ENCODE measurements at places on chromosomes 3 and 15.

- DNase-seq: no peak
Observed at GRCh38 chr3:135349254-135349948, 554.3 kb downstream of the EPHB1 start.

- DNase-seq: peak; percentile 29
Observed at GRCh38 chr15:42084465-42085235, 9.7 kb downstream of the PLA2G4D start.

DNA sequence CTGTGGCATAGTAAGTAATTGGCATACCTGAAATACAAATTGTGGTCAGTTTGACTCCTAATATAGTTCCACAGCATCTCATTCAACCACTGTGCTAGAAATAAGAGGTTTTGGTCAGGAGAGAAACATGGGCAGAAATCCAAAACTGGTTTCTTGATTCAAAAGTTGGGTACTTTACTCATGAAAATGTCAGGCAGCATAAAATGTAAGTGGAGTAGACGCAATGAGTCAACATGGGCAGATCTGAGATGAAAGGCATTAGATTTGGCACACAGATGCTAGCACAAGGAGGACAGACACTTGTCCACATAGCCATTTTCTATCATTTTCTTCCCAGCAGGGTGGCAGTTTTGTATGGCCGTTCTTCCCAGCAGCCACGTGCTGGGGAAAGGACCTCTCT lies 255.8 kb upstream of the CDIN1 start:
- DNase-seq: no peak

- no peak for DNase-seq
Observed at GRCh38 chr3:151404316-151404715, 19.8 kb upstream of the P2RY12 start.

DNA sequence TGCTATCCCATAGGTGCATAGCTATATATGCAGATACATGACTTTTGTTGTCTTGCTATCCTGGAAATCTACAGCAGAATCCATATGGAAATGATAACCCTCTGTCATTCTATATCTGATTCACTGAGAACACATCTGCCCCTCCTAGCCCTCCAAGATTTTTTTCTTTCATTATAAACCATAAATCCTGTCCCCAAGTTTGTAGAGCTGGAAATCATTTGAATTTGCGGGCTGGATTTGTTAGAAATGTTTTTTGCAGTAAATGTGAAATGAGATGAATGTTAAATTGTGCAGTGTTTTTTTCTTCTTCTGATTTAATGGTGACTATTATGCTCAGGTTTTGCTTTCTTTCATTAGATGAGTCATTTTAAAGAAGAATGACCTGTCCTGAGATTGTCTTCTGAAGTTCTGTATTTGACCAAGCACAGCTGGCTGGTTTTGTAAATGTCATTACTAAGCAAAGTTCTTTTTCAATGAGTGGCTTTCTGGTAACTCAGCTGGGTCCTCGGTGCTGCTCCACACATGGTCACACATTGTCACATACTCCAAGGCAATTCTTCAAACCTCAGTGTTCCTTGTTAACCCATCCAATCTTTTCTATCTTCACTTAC lies 25.3 kb upstream of the ABHD17C start:
- no peak for DNase-seq

DNA sequence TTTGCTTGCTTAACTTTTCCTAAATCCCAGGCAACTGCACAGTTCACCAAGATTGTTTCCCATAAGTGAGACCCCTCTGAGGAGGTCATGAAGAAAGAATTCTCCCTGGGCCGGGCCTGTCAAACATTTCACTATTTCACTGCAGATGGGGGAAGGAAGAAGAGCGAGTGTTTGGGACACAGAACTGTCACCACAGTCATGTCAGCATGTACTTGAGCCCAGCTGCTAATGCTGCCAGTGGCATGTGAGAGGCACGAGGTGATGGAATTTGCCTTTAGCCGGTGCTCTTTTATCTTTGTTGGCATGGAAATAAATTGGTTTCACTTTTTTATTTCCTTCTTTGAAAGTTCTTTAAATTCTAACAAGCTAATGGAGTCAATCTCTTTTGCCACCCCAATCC lies 277.9 kb upstream of the GADL1 start:
- no peak for DNase-seq

DNA sequence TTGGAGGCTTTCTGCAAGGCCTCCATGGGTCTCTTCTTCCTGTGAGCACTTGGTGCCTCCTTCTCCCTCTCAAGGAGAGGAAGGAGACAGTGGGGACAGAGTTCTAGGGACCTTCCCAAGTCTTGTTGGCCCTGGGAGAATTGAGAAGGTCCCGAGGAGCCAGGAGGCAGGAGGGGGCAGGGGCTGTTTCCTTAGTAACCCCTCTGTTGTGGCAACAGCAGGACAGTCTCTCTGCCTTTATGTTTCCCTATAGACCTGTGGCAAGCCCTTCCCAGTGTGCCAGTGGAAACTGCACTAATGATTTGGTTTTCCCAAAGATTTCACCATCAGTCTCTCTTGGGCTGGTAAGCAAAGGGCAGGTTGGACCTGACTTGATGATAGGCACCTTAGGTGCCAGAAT lies 87.8 kb upstream of the GALNT15 start:
- DNase-seq: no peak

- DNase-seq: no peak
Observed at GRCh38 chr3:36060950-36061349, 319.4 kb upstream of the STAC start.

DNA sequence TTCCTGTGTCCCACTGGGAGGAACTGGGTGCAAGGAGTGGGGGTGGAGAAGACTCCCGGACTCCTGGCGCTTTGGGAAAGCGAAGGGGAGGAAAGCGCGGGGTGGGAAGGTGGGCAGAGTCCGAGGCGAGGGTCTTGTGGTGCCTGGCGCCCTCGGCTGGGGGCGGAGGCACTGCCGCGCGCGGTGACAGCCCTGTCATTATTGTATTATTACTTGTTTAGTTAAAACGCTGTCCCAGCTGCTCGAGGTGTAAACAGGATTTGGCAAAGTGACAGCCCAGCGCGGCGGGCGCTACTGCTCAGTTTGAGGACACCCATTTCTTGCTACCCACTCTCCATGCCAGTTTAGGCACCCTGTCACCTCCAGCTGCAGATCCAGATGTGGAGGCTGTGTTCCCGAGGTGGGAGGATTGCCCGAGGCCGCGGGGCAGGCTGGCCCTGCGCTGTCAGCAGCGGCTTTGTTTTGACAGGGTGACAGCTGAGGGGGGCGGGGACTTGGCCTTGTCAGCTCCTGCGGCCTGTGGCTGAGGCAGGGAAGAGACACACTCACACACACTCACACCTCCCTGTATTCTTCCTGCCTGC lies 1.0 kb downstream of the KAT2B start:
- peak; percentile 68 for DNase-seq

GRCh38 chr15:61748529-61748928 lies 311.7 kb downstream of the VPS13C start:
- peak; percentile 86 for DNase-seq

- no peak for DNase-seq
Observed at GRCh38 chr15:69185216-69185615, 24.8 kb downstream of the GLCE start.

GRCh38 chr3:6089780-6090179 lies 771.1 kb upstream of the GRM7 start:
- DNase-seq: no peak

- DNase-seq: no peak
Observed at GRCh38 chr15:53985562-53985961, 7.3 kb downstream of the UNC13C start.

DNA sequence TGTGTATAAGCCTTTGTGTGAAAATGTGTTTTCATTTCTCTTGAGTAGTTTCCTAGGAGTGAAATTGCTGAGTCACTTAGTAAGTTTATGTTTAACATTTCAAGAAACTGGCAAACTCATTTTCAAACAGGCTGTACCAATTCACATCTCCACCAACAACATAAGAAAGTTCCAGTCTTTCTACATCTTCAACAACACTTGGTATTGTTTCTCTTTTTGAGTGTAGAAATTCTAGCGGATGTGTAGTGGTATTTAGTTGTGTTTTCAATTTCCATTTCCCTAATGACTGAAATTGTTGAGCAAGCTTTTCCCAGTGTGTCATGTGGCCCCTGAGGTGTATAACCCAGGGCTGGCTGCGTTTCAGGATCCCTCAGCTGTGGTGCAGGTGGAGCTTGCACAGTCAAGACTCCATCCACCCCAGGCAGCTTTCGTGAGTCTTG lies 258.5 kb downstream of the PDCD6IP start:
- peak; percentile 60 for DNase-seq

GRCh38 chr15:32643907-32644445 lies 2.5 kb downstream of the SCG5 start:
- no peak for DNase-seq

GRCh38 chr3:183342824-183343223 lies 85.6 kb downstream of the MCF2L2 start:
- no peak for DNase-seq

DNA sequence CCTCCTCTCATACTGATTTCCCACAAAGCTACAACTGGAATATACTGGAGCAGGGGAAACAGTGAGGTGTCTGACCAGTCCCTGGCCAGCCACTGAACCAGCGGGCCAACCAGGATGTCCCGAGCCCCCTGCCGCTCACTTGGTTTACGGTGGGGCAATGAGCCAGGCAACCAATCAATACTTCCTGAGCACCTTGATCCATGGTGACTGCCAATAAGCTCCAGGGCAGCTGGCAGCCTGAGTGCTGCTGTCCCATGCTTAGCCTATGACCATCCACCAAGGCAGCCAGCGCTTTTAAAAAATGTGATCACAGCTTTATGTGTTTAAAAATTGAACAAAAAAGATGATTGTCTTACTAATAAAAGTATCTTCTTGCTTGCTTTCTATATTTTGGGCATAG lies 4.2 kb downstream of the SCN10A start:
- DNase-seq: no peak

- no peak for DNase-seq
Observed at GRCh38 chr15:81029414-81030300, 28.9 kb downstream of the TLNRD1 start.

DNA sequence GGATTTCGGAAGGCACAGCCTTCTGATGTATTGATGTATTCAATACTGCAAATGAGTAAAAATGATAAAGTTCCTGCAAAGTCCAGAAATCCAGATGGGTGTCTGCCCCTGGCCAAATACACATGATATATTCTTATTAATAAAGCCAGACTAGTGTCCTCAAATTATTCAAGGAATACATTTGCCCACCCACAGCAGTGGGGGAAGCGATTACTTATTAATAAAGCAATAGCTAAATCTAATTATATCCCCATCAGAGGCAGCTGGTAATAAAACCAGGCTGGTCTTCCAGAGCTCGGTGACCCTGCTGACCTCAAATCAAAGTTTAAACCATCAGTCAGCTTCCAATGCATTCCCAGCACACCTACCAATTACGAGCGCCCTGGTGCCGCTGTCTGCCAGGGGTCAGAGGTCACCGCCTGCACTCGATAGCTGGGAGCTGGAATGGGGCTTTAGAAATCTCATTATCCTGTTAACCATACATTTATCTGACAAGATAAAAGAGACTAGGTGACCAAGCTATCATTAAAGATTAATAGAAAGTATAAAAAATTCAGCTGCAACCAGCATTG lies 330.3 kb downstream of the UACA start:
- no peak for DNase-seq

DNA sequence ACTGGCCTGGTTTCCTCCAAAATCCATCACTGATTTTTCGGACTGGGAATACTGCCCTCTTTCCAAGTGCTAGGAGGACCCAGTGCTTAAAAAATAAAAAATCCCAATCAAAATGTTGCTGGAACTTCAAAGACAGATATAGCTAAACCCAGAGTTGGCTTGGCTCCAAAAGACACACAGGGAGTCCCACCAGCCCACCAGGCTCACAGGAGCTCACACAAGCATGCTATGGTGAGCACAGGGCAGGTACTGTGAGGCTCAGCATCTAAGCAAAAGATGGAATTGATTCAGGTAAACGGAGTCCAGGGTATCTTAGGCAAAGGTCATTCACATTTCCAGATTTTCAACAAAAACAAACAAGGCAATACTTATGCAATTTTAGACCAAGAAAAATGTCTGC lies 3.7 kb downstream of the TRANK1 start:
- no peak for DNase-seq

DNA sequence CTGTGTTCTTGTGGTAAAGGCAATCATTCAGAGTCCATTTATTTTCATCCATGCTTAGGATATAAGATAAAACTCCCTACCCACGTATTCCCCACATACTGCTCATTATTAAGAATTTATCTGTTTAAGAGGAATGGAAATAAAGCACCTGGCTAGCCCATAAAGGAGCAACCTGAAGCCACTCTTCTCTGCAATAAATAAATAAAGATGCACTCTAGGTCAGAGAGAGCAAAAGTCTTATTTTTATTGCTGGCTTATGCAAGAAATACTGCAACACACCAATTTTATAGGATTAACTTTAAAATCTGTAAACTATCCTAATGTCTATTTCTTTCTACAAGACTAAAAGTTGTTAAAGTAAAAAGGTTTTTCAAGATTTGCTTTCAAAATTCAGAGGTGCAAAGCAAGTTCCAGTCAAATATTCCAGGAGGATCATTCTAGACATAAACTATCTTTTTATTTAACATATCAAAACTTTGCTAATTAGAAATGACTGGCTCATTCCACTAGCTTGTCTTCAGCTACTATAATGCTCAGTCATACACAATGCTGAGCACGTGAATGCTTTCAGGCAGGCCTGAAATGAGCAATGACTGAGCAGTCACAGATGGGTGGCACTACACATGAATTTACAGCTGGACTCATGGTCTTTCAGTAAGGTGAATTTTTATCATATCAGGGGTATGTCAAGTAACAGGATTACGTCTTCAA lies 7.1 kb downstream of the TJP1 start:
- no peak for DNase-seq

GRCh38 chr3:49341996-49342395 lies 2.1 kb upstream of the USP4 start:
- DNase-seq: no peak

GRCh38 chr15:43948691-43949325 lies 122.0 kb downstream of the WDR76 start:
- no peak for DNase-seq

- DNase-seq: no peak
Observed at GRCh38 chr15:83119968-83120581, 12.6 kb downstream of the TM6SF1 start.

GRCh38 chr3:183211352-183211751 lies 41.7 kb upstream of the B3GNT5 start:
- no peak for DNase-seq

- DNase-seq: peak; percentile 66
Observed at GRCh38 chr3:71583566-71584393, at the start of gene FOXP1. Gene FOXP1, minus strand, starts transcription at chr3:71583728. Its CDS starts 385,347 bp downstream, at chr3:71198381.

- peak; percentile 72 for DNase-seq
Observed at GRCh38 chr3:30770387-30770786, 124.1 kb downstream of the GADL1 start.

DNA sequence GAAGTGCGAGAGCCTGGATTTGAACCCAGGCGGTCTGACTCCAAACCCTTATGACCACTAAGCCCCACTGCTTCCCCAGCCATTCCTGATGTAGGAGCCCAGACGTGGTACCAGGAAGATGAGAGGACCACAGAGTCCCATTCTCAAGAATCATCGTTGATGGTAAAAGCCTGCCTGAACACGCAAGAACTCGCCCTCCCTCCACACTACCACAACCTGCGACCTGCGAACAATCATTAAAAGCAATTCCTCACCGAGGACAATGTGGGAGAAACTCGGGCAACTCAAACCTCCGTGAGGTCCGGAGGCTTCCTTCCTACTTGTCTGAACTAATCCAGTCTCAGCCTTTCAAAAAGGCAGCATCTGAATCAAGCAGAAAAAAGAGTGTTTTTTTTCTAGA lies 10.3 kb downstream of the MAGI1 start:
- no peak for DNase-seq

GRCh38 chr3:30826531-30826942 lies 67.9 kb downstream of the GADL1 start:
- peak; percentile 30 for DNase-seq

Data from fibroblast of gingiva (primary cell).